ENCODE measurements at places on chromosomes 5 and 9.
A peak's percentile ranks its signal among the peaks of the same experiment; 100 is the strongest.

GRCh38 chr9:98312365-98312764 is 56.9 kb upstream of the TBC1D2 start:
- no peak for DNase-seq

- DNase-seq: no peak
Observed at GRCh38 chr9:118829334-118829733, 539.9 kb downstream of the BRINP1 start.

- no peak for DNase-seq
Observed at GRCh38 chr5:157559301-157559700, 16.3 kb downstream of the ADAM19 start.

DNA sequence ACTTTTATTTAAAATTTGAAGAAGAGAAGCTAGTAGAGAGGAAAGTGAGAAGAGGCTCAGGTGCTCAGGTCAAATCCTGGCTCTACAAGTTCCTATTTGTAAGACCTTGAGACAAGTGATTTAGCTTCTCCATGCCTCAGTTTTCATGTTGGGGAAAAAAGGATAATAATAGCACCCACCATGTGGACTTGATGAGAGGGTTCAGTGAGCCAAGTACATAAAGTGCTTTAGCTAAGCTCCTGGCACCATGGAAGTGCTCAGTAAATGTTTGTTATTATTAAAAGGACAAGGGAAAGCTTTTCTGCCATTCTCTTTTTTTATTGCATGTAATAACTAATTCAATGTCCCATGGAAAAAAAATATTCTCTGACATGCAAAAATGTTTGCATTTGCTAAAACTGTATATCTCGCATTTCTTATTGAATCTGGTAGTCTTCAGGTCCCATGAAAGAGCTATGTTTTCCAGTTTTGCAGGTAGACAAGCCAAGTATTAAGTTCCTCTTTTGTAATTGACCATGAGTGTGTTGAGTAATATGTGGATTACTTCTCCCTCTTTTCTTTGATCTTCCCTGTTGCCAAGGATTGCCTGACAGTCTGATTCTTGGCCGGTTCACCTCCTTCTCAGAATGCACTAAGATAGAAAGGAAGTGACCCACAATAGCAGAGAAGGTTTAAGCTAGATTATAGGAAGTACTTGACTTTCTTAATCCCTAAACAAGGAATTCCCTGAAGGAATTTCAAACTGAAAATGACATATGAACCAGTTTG is 45.6 kb upstream of the TRIM32 start:
- no peak for DNase-seq

DNA sequence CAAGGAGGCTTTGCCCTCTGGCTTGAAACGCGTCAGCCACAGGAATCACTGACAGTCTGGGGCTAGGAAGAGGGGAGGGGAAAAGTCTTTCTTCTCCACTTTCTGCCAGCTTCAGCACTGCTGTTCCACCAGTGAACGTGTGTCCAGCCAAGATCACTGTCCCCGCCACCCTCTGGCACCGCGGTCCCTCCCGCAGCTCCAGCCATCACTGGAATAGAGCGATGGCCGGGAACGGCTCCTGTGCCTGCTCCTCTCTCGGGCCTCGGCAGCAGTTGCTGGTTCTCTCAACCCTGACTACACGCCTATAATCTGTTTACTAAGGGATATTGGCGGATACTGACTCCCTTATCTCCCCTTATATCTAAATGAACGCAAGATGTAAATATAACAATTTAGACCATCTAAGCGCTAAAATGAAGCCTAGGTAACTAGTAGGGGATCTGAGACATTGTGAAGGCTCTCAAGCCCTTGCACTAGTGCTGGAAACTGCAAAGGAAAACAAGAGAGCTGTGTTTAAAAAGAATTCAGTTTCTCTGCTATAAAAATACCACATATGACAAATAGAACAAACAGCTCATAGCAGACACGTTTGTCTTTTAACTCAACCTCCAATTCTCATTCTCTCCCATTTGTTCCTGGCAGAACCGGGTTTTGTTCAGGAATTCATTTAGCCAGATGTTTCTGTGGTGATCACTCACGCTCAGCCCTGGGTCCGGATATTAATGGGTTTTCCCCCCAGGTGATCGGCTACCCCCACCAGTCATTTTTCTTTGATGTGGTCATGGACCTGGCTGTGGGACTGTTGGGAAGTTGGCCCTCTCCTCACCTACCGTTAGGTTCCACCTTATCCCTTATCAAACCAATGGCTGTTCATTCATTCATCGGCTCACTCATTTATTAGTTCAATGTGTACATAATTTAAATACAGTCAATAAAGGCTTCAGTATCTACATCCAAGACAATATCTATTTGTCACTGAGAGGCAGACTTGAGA is 149.8 kb downstream of the MED10 start:
- DNase-seq: no peak

DNA sequence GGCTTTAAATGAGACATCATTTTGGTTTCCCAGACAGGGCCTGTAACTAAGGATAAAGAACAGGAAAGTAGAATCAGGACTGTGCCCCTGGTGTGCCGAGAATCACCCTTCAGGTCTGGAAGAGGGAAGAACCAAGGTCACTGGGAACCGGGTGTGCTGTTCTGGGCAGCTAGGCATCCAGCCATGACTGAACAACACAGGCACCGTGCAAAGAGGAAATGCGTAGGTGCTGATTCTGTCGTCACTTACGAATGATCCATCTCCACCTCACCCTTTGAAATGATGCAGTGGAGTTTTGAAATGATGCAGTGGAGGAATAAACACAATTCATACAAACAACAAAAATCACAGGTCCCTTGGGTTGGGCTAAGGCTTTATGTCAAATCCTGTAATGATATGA is 64.4 kb downstream of the MAP1B start:
- no peak for DNase-seq

GRCh38 chr9:85142968-85143367 is 473.4 kb downstream of the NTRK2 start:
- no peak for DNase-seq

DNA sequence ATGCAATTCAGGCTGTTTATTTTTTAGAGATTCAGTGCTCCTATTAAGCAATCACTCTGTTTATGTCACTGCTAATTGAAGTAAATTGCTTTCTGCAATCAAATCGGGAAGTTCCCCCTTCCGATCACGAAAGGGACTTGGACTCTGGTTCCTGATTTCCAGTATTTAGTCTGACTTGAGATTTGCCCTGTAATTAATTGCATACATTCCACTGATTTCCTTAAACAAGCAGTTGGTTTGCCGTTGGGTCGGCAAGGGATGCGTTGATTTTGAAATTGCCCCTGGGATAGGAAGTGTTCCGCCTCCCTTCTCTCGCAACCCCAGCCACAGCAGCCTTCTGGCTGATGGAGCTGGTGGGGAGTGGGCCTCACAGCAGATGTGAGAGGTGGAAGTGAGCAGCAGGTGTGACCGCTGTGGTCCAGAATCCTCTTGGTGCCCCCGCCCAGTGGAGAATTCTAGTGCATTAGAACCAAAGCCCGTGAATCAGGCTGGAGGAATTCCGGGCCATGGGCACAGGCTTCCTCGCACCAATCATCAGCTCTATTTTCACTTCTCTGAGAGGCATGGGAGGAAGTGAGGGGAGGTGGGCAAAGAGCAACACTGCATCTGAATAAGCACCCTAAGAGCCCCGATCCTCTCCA is 102.5 kb downstream of the SPRY4 start:
- DNase-seq: peak; percentile 3

GRCh38 chr5:120091376-120091948 is 372.6 kb upstream of the PRR16 start:
- no peak for DNase-seq

GRCh38 chr5:110653231-110653970 is 73.1 kb downstream of the TMEM232 start:
- DNase-seq: no peak

- DNase-seq: no peak
Observed at GRCh38 chr9:117138231-117138630, 276.6 kb downstream of the ASTN2 start.

DNA sequence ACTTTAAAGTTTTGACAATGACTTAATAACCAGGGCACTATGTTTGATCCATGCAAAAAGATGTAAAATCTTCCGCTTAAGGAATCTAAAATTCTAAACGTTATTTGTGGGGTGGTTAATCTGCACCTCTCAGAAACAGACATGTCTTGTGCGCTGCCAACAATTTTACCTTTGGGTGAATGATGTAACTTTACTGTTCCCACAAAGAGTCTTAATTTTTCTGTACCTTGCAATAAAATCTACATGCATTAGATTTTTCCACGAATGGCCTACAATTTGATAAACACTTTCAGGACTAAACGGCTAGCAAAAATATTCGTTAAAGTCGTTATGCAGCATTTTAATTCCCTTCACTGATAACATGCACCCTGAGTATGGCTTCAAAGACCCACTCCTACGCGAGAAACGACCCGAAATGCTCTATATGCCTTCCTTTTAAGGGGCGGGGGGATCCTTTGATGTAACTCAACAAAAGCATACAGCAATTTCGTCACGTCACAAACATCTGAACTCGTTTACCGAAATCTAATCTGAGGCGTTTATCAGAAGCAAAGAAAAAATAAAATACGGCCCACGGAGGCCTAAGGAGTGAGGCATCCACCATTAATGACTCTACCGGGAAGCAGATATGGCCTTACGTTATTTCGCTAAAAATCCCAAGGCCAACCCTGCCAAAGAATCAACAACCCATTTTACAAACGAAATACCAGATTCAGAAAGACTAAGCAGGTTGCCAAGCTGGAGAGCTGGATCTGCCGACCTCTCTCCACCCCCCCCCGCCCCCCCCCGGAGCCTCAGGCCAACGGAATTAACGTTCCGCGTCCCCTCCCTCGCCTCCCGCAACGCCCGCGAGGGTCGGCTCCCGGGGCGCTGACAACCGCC is 621 bp downstream of the AK6 start:
- DNase-seq: peak; percentile 24

DNA sequence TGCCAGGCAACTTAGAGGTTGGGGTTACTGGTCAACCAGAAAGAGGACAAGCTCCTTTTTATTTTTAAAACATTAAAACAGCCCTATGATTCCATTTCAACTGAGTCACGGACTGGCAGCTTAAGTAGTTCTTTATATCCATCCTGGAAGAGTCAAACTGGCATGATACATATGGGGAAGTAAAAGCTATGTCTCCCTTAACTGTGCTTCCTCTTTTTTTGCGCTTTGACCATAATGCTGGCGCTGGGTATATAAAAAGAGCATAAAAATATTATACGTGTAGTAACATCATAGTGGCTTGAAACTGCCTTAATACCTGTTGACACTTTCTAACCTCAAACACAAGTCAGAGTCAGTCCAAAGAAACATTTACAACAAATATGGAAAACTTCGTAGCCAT is 274.4 kb downstream of the CSNK1G3 start:
- no peak for DNase-seq

GRCh38 chr5:178389796-178390195 is 157.2 kb upstream of the PHYKPL start:
- DNase-seq: no peak

- peak; percentile 55 for DNase-seq
Observed at GRCh38 chr5:173764332-173765028, 123.7 kb upstream of the CPEB4 start.

DNA sequence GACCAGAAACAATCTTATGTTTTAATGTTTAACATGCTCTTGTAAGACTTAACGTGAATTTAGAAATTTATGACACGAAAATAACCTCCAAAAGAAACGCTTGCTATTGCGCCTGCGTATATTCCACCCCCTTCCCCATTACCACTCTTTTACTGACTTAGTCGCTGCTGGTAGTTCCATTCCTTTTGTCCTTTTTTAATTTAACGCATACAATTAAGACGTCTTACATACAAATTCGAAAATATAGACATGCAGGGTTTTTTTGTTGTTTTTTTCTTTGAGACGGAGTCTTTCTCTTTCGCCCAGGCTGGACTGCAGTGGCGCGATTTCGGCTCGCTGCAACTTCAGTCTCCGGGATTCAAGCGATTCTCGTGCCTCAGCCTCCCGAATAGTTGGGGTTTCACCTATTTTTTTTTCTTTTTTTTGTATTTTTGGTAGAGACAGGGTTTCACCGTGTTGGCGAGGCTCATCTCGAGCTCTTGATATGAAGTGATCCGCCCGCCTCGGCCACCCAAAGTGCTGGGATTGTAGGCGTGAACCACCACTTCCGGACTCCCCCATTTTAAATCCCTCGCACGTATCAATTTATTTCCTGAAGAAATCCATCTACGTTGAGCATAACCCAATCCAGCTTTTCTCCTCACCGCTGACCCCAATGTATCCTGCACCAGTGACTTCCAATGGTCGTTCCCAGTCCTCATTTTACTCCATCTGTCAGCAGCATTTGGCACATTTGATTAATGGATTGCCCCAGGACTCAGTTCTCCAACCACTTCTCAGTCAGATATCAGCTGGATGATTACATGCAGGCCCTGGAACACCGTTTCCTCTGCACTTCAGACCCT is 684 bp upstream of the MED7 start:
- DNase-seq: peak; percentile 33

DNA sequence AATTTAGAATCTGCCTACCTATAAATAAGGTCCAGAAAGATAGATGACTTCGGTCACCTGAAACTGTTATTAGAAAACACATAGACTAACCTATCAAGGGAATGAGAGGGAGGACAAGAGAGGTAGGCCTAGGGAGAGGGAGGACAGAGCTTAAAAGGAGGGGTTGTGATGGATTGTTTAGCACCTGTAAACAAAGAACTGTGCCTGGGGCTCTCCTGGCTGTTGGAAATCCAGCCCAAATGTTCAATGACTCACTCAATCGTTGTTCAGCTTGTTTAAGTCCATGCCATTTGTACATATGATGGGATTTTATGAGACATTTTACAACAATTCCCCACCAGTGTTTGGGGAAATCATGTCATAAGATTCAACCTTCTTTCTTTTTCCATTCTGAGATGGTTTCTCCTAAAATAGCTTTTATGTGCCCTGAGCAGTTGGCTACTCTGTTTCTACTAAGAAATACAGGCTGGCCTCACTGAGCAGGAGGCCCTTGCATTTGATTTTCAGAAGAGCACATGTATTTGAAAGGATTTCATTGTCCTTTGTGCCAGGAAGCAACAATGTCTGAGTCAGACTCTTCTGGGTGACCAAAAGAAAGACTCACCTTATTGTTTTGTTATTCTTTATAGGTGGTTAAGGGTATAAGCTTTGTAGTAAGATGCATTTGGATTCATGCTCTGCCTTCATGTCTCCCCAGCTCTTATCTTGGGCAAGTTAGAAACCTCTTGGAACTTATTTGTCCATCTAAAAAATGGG is 48.2 kb upstream of the GPR151 start:
- no peak for DNase-seq
